Right renal pelvis (tissue), 4 donors: ENCODE measurements at places on chromosomes 2 and 18. TPM values are rescaled to one million over a fixed set of nuclear protein-coding genes. Genes with fewer than 3 reads are reported as not detected.

- DNase-seq: no peak
Measured at GRCh38 chr2:32591669-32592463, 36.0 kb upstream of the TTC27 start.

DNA sequence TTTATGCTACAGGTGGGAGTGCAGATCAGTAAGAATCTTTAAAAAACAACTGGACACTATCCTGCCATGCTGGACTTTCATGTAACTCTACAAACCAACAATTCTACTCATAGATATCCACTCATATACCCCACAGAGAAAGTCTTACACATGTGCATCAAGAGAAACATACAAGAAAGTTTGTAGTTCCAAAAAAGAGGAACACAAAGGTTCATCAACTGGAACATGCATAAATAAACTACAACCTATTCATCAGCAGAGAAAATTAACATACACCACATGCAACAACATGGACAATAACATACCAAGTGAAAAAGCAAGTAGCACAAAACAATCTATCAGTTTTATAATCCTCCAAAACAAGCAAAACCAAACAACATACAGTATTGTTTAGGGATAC lies 17.0 kb downstream of the TCF4 start:
- DNase-seq: no peak

DNA sequence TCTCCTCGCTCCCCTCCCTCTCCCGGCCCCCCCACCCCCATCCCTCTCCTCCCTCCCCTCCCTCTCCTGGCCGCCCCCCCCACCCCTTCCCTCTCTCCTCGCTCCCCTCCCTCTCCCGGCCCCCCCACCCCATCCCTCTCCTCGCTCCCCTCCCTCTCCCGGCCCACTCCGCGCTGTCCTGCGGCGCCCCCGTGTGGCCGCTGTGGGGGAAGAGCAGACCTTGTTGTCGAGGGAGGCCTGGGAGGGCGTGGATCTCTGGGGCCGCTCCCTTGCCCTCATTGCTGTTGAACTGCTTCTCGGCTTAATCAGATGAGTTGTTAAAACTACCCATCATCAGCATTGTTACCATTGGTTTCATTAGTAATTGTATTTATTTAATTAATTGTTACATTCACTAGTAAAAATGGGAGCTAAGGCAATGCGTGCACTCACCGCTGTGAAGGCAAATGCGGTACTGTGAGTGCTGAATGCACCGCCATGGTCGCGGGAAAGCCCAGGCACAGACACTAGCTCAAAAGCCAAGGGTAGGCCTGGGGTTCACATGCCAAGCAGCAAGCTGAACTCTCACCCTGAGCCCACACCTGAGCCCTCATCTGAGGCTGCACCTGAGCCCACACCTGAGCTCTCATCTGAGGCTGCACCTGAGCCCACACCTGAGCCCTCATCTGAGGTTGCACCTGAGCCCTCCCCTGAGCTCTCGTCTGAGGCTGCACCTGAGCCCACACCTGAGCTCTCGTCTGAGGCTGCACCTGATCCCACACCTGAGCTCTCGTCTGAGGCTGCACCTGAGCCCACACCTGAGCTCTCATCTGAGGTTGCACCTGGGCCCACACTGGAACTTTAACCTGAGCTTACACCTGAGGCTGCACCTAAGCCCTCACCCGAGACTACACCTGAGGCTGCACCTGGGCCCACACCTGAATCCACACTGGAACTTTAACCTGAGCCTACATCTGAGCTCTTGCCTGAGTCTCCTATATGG lies 8.8 kb downstream of the RTP5 start:
- no peak for DNase-seq

The LYG2 gene
- polyA plus RNA-seq: 0.19 TPM

GRCh38 chr2:37132914-37133313 lies 23.9 kb downstream of the EIF2AK2 start:
- DNase-seq: no peak
